Stimulated activated CD8-positive, alpha-beta memory T cell treated with anti-CD3 and anti-CD28 coated beads, Interleukin-7, amount 100 ng/mL, for 4 hours (primary cell): ENCODE measurements at places on chromosomes 3 and 15.

DNA sequence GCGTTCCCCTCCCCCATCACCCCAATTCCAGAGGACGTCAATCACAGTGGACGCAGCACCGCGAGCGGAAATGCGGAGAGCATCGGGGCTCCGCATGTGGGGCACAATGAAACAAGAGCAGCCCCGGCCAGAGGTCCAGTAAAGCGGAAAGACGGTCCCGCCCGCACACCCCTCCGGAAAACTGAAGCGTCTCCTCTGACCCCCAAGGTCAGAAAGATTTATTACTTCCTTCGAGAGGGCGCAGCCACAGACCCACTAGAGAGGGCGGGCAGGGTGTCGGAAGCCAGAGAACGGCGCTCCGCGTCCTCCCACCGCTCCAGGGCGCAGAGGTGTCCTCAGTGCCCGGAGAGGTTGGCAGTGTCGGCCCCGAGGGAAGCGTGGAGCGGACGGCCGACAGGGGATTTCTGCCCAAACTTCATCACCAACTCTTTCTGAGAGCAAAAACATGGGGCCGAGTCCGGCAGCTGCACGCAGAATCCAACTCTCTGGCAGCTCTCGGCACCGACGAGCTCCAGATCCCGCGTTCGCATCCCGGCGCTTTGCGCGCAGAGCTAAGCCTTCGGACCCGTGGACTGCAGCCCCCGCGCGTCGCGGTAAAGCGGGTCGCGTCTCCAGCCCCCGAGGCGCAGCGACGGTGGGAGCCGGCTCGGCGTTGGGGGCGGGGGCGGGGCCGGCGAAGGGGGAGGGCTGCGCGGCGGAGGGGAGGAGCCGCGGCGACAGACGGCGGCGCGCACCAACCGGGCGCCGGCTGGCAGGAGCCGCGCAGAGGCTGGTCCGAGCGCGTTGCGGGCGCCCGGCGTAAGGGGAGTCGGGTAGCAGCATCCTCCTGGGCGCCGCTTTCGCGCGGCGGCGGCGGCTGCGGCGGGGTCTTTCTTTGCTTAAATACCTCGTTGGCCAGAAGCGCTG, at the start of gene CHST2:
CHST2 (plus strand) TSS at position 763 of the 906 bp plus-strand sequence. CDS start 1,046 bp downstream, outside the sequence.
- DNase-seq = peak; percentile 25

DNA sequence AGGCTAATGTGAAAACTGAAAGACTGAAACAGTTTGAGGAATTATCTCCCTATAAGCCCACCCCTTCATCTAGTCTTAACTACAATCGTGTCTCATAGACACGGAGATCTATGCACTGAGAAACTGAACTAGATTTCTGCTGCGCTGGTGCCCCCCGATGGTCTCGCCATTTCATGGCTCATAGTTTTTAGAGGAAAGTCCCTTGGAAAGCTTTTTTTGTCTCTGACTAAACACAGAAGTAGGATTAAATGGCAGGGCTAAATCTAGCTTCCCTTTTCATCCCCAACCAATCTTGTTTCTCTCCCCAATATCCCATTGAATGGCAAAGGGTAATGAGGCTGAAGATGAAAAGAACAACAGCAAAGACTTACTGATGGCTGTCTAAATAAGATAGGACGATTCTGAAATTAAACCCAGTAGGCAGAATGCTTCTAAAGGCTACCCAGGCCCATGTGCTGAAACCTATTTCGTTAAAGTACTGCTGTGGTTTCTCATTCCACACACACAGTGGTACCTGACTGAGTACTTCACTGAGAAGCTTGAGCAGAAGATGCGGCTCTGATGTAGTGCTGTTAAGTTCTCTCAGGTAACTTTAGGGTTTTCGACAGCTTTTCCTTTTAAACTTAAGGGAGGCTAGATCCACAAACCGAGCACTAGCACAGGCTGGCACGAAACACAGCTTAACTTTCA, 142.7 kb downstream of the GADL1 start:
- peak; percentile 31 for DNase-seq

- DNase-seq = no peak
These were observed 106.5 kb upstream of the ACP3 start for GRCh38 chr3:132210476-132211346.

- no peak for DNase-seq
These were observed 808.3 kb downstream of the VGLL3 start for GRCh38 chr3:86182606-86183005.

- DNase-seq = no peak
These were observed 60.3 kb upstream of the SLCO2A1 start for GRCh38 chr3:134090031-134090430.

DNA sequence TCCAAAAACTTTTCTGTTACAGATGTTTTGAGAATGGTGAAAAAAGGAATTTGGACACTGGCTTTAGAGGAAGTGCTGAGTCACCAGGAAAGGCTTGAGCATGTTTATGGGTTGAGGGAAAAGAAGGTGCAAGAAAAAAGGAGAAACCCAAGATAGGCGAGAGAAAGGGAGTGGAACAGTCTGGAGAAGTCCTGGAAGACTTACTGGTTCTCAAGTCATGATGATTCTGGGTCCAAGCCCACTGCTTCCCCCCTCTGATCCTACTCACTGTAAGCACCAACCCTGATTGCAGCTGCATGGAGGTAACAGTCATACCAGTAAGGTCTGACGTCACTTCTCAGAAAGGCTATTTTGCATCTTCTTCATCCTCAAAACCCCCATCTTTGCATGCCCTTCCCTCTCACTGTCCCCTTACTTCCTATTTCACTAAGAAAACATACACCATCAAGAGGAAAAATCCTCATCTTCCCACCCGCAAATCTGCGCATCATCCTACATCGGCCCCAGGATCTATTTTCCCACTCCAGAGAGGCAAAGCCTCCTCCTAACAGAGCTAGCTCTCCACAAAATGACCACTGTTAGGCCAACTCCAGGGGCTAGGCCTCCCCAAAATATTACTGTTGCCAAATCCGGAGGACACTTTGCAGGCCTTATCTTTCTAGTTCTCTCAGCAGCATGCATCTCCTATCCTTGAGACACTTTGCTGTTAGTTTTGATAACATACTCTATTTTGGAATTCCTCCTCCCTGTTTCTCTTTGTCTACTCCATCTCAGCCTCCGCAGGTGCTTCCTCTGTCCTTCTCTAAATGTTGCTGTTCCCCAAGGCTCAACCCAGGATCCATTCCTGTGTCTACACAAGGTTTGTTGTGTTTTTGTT, 3.2 kb upstream of the ATP13A3 start:
- DNase-seq = no peak
